ENCODE measurements at places on chromosomes 4 and X.

- no peak for DNase-seq
Observed at GRCh38 chr4:3406431-3406830, 35.3 kb upstream of the HGFAC start.

GRCh38 chrX:9429767-9430166, 35.1 kb upstream of the TBL1X start:
- no peak for DNase-seq

- no peak for DNase-seq
Observed at GRCh38 chr4:151573945-151574344, 165.0 kb downstream of the FHIP1A start.

DNA sequence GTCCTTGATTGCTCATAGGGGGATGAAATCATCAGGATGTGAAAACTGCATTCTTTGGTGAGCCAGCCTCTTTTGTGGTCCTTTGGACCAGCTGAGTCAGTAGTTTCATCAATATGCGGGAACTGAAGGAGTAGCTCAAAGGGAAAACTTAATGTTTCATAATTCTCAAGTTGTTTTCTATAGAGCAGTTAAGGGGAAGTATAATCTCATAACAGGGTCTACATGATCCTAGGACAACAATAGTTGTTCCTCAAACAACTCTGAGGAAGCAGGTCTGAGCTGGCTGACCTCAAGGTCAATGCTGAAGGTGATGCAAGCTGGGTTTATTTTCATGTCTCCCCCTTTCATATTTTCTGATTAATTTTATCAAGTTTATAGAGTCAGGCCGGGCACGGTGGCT, 36.1 kb upstream of the IRF2 start:
- no peak for DNase-seq

- DNase-seq, result no peak
Observed at GRCh38 chr4:1761130-1761689, 31.9 kb upstream of the FGFR3 start.

DNA sequence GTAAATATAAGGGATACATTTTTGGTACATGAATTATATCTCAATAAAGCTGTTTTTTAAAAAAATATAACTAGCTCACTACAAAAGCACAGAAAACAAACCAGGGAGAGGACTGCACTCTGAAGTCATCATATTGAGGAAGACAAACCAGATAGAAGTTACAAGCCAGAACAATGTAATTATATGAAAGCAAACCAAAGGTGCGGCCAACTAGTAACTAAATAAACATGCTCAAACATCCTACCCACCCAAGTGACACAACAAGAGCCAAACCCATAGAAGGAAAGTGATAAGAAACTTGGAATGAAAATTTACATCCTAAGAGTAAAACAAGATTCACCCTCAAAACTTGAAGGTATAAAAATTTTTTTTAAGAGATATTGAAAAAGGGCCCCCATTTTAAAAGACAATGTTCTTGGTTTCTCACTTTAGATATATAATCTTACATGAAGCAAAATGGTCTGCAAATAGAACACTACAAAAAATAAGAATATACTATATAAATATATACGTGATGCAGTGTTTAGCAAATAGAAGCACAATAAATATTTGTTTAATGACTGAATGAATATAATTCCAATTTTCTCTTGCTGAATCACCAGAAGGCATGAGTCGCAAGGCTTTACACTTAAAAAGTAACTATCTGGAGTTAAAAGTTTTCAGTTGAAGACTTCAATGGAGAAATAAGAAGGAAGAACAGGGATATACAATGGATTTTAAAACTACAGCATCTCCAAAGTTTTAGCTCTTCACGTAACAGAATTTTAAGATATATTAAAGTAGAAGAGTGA, 4.0 kb upstream of the SH3D19 start:
- no peak for DNase-seq

DNA sequence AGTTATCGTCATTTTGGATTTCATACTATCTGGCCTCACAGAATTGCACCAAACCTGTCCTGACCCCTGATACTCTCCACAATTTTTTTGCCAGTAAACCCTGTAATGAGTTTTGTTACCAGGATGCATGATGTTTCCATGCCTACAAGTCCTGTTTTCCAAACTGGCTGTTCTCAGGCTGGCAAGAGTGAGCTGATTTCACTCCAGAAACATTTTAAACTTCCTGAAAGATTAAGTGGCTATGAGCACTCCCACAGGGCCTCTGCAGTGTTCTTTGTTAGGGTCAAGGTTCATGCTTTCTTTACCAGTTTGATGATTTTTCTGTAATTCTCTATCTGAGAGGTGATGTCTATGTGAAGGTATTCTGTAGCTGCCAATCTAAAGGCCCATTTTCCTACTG, 31.7 kb upstream of the PDLIM3 start:
- DNase-seq, result no peak

GRCh38 chr4:26175006-26175786, 145.6 kb upstream of the RBPJ start:
- DNase-seq, result no peak

DNA sequence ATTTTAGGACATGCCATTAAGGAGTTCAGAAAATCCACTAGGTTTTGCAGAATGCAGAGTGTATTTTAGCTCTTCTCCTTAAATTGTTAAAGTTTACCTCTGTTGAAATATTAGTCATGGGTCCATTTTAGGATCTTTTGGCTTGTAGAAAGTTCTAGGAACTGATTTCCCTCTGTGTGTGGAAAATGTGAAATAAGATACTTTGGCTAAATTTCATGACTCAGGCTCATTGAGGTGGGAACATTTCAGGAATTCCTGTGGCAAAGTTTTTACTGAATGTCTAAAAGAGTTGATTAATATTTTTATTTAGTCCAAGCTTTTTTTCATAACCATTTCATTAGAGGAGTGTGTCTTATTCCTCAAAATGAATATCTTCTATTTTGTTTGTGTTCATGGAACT, 7.0 kb downstream of the FHIP1A start:
- no peak for DNase-seq

DNA sequence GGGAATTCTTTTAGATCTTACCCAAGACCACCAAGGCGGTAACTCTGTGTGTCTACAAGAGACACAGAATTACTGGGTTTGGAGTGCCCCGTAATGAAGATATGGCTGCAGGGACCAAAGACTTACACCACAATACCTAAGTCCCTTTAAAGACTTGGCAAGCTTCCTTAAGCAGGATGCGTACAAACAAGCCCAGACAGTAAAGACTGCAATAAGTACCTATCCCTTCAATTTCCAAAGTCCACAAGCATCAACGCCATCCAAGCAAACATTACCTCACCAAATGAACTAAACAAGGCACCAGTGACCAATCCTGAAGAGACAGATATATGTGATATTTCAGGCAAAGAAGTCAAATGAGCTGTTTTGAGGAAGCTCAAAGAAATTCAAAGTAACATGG, 42.3 kb upstream of the RNF128 start:
- no peak for DNase-seq

DNA sequence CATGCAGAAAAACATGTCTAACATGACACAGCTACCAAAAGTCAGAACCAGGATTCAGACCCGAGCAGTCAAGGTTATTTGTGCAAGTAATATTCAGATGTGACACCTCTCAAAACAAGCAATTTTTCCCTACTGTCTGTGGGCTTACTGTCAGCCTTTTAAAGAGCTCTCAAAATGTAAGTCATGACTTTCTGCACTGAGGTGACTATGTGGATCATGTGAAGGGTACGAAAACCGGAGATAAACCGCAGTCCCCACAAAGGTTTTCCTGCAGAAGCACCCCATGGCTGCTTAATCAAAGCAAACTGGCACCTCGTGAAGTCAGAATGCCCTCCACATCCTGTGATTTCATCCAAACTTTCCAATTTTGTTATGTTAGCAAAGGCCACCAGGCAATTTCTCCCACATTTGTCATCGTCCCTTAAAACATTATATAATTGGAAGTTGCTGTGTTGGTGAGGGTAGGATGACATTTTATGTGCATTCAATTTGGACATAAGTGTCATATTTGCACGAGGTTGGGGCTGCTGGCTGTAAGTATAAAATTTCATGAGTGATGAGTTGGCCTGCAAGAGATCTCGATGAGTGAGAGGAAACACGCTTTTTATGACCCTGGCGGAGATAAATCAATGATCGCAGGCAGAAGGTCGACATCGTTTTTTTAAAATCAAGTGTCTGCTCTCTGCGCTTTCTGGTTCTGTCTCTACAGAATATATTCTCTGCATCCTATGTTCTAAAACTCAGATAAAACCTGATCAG, 161.2 kb downstream of the STK32B start:
- DNase-seq, result no peak

DNA sequence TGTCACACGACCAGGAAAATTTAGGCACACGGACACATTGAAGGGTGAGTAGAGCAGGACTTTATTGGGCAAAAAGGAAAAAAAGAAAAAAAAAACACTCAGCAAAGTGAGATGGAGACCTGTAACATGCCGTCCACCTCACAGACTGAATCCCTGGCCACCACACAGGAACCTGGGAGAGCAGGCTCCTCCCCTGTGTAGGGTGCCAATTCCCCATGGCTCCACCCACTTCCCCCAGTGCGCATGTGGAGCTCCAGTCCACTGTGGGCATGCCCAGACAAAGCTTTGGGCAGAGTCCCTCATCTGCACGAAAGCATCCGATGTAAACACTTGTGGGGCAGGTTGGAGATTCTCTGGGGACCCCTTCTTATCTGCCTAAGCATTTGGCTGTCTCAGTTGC, 23.6 kb upstream of the CBR4 start:
- no peak for DNase-seq

- no peak for DNase-seq
Observed at GRCh38 chr4:173159791-173160190, 8.8 kb upstream of the GALNT7 start.

GRCh38 chr4:189981970-189982369, 41.3 kb downstream of the FRG1 start:
- no peak for DNase-seq

DNA sequence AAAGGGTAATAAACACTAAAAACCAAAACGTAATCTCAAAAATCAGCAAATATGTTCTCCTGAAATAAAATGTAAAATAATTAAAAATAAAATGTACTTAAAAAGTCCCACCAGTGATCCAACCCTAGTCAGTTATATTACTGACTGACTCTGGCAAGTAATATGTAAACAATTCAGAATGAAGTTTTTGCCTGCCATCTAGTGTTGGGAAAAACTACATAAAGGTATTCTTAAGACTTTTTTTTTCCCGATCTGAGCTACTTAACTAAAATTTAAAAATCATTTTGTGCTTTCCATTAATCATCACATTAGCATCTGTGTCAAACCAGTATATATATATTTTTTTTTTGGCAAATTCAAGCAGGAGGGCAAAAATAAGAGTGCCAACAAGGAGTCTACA, 24.0 kb downstream of the RCHY1 start:
- no peak for DNase-seq

DNA sequence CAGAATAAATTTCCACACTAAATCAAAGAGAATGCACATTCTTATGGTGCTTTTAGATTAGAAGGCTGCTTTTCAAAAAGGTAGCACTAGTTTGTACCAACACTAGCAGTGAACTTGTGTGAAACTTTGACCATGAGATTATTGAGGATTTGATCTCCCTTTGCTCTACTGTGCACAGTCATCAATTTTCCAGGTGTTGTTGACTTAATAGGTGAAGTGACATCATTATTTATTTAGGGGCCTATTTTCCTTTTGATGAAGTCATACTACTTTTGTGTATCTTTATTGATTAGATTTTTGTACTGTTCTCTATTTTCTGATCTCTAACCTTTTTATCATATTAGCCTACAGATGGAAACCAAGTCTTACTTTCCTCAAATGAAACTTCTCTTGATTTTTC, 507.9 kb upstream of the LCORL start:
- no peak for DNase-seq

DNA sequence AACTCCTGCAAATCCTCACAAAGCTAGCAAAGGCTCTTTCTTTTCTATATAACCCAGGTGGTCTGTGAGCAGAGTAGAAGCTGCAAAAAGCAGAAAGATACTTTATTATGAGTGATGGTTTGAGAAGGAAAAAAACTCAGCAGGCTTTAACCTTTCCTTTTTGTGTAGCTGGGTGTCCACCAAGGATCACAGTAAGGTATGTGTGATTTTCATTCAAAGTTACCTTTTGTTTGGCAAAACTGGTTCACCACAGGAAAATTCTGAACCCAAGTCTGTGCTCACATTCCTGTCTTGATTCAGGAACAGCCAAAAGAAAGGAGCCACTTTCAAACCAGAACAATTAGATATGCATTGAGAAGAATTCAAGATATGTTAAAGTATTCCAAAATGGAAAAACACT, 35.7 kb downstream of the FRAS1 start:
- no peak for DNase-seq
